ENCODE measurements at places on chromosomes 5 and 9.
A peak's percentile ranks its signal among the peaks of the same experiment; 100 is the strongest.

GRCh38 chr5:59130431-59130830, 547.6 kb downstream of the RAB3C start:
- DNase-seq, result no peak

DNA sequence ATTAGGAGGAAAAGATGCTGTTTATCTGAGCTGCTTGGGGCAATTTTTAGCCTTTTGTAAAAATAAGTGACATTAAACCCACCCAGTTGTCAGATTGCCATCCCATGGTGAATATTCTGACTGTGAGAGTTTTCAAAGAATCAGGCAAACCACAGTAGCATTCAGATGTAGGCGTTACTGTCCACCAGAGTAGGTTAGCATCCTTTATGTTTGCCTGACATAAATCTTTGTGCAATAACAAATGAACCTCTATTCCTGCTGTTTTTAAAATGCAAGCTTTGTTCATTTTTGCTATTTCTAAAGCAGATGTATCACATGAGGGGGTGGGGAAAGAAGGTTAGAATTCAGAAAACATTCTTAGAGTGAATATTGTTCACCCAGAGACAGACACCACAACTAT, 427.8 kb downstream of the CDH9 start:
- DNase-seq, result no peak

DNA sequence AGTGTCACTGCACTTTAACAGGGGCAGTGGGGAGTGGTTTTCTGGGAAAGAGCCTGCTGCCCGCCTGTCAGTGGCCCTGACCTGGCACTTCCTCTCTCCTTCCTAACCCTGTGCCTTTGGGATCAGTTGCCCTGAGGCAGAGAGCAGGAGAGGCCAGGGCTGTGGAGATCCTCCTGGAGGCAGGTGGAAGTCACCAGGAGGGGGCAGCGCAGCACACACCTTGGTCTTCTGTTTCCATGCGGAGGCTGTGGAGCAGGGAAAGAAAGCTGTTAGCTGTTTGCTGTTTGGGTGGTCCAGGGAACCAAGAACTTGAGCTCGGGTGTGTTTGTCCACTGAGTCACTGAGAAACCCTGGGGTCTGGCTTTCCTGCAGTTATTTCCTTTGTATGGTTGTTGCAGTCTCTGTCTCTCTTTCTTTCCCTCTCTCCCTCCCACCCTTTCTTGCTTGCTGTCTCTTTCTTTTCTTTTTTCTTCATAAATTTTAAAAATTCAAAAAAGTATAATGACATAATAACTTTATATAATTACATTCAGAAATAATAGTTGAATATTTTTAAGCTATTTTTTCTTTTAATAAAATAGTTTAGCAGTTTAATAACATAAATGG, 28.1 kb downstream of the NTRK2 start:
- DNase-seq, result peak; percentile 42

DNA sequence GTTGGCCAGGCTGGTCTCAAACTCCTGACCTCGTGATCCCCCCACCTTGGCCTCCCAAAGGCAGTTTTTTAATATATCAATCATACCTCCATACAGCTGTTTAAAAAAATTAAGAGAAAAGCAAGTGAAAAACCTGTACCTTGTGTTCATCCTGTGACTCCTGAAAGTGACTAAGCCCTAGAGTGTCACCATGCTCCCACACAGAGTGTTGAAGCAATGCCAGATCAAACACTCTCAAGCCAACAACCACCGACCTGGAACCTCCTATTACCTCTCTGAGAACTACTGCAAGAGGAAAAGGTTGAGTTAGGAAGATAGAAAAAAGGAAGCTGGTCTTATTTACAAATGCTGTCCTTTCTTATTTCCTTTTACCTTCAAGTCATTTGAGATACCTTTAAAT, 123.5 kb downstream of the RASEF start:
- DNase-seq, result no peak

- DNase-seq, result no peak
Measured at GRCh38 chr5:145960166-145960565, 23.8 kb downstream of the SH3RF2 start.

DNA sequence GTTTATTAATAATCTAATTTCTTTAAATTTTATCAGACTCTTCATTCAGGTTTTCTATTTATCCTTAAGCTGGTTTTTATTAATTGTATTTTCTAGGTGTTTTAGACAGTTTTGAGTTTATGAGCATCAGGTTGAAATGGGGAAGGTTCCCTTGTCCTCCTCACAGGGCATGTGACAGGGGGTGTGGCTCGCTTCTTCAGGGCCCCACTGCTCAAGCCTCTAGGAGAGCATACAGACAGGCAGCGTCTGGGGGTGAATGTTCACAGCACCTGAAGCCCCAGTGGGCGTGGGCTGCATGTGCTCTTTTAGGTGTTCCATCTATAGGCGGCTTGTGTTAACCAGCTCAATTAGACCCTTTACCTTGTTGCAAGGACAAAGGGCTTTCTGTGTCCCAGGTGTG, 78.2 kb upstream of the RUFY1 start:
- no peak for DNase-seq

DNA sequence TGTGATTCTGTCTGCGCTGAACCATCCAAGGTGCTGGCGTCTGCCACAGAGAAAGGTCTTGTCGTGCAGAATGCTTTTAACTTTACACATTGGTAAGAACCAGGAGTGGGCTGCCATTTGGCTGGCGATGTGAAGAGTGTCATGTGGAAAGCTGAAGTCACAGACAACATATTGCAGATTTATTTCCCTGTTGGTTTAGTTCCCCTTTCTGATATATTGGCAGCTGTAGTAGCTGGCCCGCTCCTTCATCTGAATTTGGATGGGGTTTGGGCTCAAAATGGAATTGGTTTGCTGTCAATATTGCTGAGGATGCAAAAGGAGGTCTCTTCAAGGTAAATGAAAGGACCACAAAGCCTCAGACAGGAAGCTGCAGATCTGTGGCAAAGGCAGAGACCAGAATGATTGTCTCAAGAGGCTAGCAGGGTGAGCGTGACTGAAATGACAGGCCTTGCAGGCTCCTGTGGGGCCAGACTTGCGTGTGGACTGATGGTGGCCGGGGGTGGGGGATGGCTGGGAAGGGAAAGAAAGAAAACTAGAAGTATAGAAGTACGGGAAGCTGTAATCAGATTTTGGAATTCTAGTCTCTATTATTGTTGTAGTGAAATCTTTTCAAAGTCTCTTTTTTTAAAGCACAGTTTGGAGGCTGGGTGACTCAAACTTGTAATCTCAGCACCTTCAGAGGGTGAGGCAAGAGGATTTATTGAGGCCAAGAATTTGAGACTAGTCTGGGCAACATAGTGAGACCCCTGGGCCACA, 25.1 kb upstream of the CD180 start:
- no peak for DNase-seq

GRCh38 chr5:162193012-162193411, 125.4 kb downstream of the GABRG2 start:
- no peak for DNase-seq

- peak; percentile 47 for DNase-seq
Measured at GRCh38 chr5:179762781-179763176, 30.2 kb downstream of the MAML1 start.

- DNase-seq, result no peak
Measured at GRCh38 chr5:139634028-139634325, 14.2 kb upstream of the CXXC5 start.

GRCh38 chr9:108889649-108890067, 27.6 kb downstream of the ACTL7A start:
- DNase-seq, result peak; percentile 6

DNA sequence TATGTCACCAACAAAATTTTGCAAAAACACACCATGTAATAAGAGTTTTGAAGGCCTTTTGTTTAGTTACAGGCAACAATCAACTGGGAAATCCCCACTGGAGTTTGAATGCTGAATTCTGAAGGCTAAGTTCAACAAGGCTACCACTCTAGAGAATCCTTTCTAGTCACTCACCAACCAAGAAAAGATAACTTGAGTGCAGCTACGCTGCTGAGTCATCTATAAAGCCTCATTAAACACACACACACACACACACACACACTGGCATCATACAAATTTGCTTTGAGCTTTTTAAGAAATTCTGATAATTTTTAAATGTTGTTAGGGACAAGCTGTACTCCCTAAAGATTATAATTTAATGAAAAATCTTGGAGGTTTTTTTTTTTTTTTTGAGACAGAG, 219.6 kb downstream of the DENND1A start:
- peak; percentile 90 for DNase-seq

GRCh38 chr5:177445917-177446199, 756 bp upstream of the PRR7 start:
- DNase-seq, result no peak

GRCh38 chr5:32989815-32990214, 278.7 kb downstream of the NPR3 start:
- no peak for DNase-seq

DNA sequence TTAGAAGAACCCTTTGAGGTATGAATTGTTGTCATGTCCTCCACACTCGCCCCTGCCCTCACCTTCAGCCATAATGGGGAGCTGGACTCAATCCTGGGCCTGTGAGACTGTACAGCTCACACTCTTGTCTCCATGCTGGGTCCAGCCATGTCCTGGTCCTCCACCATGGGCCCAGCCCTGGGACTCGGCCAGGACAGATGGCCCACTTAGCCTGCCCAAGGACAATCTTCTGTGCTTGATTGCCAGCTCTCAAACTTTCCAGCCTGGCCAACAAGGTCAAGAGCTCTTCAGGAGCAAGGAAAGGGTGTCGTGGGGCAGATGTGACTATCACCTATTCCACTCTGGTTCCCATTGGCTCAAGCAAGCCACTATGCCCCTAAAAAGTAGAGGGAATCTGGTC, 90.8 kb downstream of the HRH2 start:
- DNase-seq, result no peak

All from HFFc6 (cell line).